A549 treated with GW870086 at 1 μM for 4 hours (cell line): ENCODE measurements at places on chromosomes 5 and 9. TPM values are rescaled to one million over a fixed set of nuclear protein-coding genes. Genes with fewer than 3 reads are reported as not detected.

SUSD3 gene
- 0.65 to 1.1 TPM (median 0.83 TPM) in 5 replicates for total RNA-seq

CDX1 gene
- not detected in 5 replicates for total RNA-seq

OLFM1 gene
- 8.9 to 10.7 TPM (median 9.3 TPM) in 5 replicates for total RNA-seq

IL3 gene
- total RNA-seq, result not detected in 5 replicates
